ENCODE measurements at places on chromosomes 5 and 9.

- DNase-seq: no peak
Observed at GRCh38 chr5:134374232-134374631, 2.9 kb downstream of the UBE2B start.

DNA sequence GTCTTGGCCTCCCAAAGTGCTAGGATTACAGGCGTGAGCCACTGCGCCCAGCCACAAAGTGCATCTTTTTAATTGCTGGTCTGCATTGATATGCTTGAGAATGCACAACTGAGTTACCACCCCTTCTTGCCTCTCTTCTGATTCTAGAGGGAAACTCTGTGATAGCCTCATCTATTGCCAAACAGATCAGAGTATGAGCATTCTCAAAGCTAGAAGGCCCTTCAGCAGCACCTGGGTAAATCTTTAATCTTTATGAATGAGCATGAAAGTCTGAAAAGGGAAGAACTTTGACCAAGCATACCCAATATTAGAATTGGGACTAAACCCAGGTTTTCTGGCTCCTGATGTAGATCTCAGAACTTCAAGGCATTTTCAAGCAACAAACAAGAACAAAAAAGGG lies 298.3 kb upstream of the TNC start:
- DNase-seq: no peak

DNA sequence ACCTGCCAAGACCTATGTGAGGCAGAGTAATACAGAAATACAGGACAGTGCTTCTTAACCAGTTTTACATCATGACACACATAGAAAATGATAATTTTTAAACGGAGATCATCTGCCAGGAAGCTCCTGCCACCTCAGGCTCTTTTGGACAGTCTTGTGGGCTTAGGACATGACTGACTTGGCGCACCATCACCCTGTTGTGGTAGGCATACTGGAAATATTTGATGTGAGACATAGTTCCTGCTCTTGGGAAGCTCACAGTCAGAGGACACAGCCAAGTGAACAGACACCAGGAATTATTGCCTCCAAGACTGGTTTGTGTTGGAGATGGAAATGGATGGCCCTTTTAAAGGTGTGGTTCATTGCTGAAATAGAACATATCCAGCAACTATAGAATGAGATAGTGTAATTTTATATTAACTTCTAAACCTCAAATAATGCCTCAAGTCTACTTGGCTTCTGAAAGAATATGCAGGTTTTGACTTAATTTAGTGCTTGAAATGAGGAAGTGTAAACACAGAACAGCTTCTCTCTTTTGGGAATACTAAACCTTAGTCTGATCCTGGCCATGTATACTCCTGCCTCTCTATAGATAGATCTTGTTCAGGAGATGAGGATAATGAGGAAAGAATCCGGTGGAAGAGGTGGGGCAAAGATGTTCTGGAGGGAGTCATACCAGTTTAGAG lies 19.7 kb downstream of the CPEB4 start:
- no peak for DNase-seq

GRCh38 chr9:127574072-127574993 lies 37.7 kb upstream of the STXBP1 start:
- DNase-seq: no peak

DNA sequence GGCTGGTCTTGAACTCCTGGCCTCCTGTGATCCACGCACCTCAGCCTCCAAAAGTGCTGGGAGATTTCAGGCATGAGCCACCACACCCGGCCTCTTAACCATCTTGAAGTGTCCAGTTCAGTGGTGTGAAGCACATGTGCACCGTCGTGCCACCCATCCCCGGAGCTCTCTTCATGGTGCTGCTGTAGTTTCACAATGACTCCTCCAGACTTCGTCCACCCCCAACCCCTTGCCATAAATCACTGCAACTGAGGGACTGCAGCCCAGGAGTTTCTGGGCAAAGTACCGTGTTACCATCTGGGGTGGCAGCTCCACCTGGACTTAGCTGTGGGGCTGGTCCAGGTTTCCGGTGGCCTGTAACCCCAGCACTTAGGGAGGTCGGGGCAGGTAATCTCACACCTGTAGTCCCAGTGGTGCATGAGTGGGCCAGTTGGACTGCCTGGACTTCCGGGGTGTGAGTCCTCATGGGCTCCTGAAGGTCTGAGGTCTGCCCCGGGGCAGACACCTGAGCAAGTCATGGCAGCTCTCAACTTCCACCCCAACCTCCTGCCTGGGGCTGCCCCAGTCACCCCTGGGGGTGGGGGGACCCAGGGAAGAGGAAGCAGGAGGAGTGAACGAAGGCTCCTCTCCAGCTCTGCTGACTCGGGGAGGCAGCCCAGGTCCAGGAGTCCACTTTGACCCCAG lies 6.6 kb upstream of the N4BP3 start:
- DNase-seq: no peak

- no peak for DNase-seq
Observed at GRCh38 chr9:77291714-77292113, 114.4 kb downstream of the VPS13A start.

DNA sequence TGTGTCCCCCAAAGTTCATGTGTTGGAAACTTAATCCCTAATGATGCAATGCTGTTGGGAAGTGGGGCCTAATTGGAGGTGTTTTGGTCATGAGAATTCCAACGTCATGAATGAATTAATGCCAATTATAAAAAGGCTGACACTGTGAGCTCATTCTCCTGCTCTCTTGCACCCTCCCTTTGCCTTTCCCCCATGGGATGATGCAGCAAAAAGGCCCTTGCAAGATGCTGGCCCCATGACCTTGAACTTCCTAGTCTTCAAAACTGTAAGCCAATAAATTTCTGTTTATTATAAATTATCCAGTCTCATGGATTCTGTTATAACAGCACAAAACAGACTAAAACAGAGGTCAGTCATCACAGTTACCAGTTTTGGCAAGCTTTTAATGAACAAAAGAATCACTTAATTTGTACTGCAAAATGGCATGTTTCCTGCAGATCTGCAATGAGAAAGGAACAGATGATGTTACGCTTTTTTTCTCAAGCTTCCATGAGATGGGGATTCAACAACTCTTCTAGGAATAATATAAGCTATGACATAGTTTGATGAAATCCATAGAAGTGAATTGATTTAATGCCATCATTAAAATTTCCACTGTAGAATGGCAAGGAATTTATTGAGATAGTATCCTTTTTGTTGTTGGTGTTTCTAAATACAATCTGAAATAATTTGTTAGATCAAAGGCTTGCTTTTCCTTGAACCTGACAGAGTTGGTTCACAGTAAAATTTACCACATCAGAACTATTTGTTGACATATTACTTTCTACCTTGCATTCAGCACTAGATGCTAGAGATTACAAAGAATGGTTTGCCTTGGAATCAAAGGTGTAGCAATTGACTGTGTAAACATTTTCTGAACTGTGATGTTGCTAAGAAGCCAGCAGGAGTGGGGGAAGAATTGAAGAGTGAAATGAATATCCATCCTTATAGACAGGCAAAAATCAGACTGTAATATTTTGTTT lies 29.3 kb upstream of the RFK start:
- DNase-seq: no peak

- no peak for DNase-seq
Observed at GRCh38 chr5:171840711-171841522, 55.3 kb downstream of the SMIM23 start.

- no peak for DNase-seq
Observed at GRCh38 chr5:131587541-131587940, 47.5 kb downstream of the RAPGEF6 start.

DNA sequence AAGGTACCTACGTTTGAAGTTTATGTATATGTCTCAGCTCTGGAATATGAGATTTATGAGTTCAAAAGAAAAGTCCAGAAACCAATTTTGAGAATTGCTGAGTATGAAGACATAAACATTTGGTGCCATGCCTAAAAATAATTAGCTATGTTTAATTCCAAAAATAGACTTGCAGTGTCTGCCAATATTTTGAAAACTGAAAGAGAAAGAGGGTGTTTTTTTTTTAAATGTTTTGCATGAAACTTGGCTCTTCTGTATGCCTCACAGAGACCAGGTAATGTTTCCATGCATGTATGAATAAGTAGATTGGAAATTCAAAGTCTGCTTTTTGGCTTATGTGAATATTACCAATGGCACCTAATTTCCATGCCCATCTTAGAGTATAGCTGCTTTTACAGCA lies 634.4 kb upstream of the C9orf72 start:
- no peak for DNase-seq

- DNase-seq: no peak
Observed at GRCh38 chr9:13228431-13228830, 51.1 kb downstream of the MPDZ start.

- DNase-seq: no peak
Observed at GRCh38 chr5:104540448-104540847, 977.9 kb upstream of the NUDT12 start.

DNA sequence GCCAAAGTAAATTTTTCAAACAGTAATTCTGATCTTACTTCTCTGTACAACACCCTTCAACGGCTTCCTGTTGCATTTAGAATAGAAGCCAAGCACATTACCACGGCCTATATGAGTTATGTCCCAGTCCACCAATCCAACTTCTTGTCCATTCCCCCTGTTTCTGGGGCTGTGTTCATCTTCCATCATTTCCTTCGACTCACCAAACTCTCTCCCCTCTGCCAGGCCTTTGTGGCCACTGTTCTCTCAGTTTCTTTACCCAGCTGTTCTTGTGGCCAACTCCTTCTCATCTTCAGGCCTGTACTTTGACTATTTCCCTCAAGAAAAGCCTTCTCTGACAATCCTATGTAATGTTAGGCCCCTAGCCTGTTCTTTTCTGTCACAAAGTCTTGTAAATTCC lies 259.4 kb upstream of the EFNA5 start:
- no peak for DNase-seq

Data from stimulated activated CD8-positive, alpha-beta memory T cell treated with anti-CD3 and anti-CD28 coated beads, Interleukin-4, amount 100 ng/mL, for 1 hour (primary cell).